Prostate gland (tissue), 2 donors: ENCODE measurements at places on chromosomes 1 and 21. TPM values are rescaled to one million over a fixed set of nuclear protein-coding genes. Genes with fewer than 3 reads are reported as not detected.

The FOXD2 gene
- 1.8 TPM for total RNA-seq

DNA sequence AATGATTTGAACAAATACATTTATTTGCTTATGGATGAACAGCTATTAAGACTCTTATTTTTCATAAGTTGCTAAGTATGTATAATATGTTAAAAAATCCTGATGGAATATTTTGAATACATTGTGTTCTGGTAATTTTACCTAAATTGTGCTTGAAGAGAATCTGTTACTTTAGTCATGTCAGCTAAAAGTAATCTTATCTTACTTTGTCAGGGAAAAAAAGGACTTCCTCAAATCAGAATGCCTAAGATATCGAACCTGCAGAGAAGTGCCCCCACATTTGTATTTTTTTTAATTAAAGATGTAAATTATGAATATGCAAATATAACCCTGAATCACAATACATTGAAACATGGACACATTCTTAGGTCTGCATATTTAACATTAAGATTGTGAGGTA is 1331.7 kb downstream of the MRPL39 start:
- no peaks in the 10 kb centered on the region for H3K4me1 ChIP-seq
- H3K36me3 ChIP-seq = no peaks in the 10 kb centered on the region
- no peak overlapping the region for H3K27ac ChIP-seq
- DNase-seq = no peak

GRCh38 chr1:5906966-5907365 is 85.3 kb downstream of the NPHP4 start:
- H3K4me3 ChIP-seq = no peak overlapping the region
- no peak overlapping the region for H3K27ac ChIP-seq
- no peaks in the 10 kb centered on the region for H3K36me3 ChIP-seq
- no peaks in the 10 kb centered on the region for H3K27me3 ChIP-seq
- no peak for DNase-seq
- no peaks in the 10 kb centered on the region for H3K4me1 ChIP-seq

- no peaks in the 10 kb centered on the region for H3K36me3 ChIP-seq
- H3K4me1 ChIP-seq = peaks cover 8% of the 10 kb centered on the region
- no peak for DNase-seq
- peak overlapping the region; percentile 47 for H3K4me3 ChIP-seq
- H3K27ac ChIP-seq = no peak overlapping the region
- peaks cover 13% of the 10 kb centered on the region for H3K27me3 ChIP-seq
Measured at GRCh38 chr1:3651026-3651929, 1.0 kb upstream of the TP73 start.

- no peaks in the 10 kb centered on the region for H3K4me1 ChIP-seq
- H3K36me3 ChIP-seq = no peaks in the 10 kb centered on the region
- no peak overlapping the region for H3K4me3 ChIP-seq
- no peak overlapping the region for H3K27ac ChIP-seq
- no peak for DNase-seq
- H3K27me3 ChIP-seq = no peaks in the 10 kb centered on the region
Measured at GRCh38 chr1:221793439-221794078, 51.7 kb upstream of the DUSP10 start.

GRCh38 chr1:94514095-94514727 is 27.3 kb downstream of the F3 start:
- DNase-seq = no peak
- H3K27ac ChIP-seq = no peak overlapping the region
- no peak overlapping the region for H3K4me3 ChIP-seq
- no peaks in the 10 kb centered on the region for H3K4me1 ChIP-seq
